Activated CD8-positive, alpha-beta memory T cell treated with anti-CD3 and anti-CD28 coated beads for 48 hours (primary cell): ENCODE measurements at places on chromosomes 5 and 9.

DNA sequence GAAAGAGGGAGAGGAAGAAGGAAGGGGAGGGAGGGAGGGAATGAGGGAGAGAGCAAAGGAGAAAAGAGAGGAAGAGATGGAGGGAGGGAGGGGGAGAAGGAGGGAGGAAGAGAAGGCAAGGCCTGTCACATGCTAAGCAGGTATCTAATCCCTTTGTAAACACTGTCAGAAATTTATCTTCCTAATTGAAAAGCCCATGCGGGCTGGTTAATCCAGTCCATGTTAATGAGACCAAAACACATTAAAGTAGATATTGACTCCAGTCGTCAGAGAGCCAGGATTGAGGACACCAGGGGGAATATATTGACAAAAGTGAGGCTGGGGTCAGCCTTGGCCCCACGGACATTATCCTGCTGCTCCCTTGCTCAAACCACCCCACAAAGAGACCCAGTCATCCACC lies 37.4 kb upstream of the ALDH1B1 start:
- DNase-seq, result no peak

DNA sequence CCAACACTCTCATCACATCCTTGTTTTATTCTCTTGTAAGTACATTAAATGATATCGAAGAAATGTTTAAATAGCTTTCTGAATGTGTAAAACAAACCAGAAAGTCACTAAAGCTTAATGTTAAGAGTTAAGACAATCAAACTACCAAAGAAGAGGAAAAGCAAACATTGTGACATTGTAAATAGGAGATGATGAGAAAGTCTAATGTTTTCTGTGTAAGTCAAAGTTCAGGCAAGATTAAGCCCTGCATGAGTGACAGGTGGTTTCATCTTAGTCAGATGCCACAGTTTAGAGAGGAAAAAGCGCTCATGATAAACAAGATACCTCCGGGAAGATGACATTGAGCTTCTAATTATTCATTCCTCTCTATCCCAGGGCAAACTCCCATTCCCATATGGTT lies 50.9 kb upstream of the PHYKPL start:
- DNase-seq, result no peak

- DNase-seq, result no peak
Observed at GRCh38 chr9:110541950-110542349, 37.6 kb downstream of the SVEP1 start.

DNA sequence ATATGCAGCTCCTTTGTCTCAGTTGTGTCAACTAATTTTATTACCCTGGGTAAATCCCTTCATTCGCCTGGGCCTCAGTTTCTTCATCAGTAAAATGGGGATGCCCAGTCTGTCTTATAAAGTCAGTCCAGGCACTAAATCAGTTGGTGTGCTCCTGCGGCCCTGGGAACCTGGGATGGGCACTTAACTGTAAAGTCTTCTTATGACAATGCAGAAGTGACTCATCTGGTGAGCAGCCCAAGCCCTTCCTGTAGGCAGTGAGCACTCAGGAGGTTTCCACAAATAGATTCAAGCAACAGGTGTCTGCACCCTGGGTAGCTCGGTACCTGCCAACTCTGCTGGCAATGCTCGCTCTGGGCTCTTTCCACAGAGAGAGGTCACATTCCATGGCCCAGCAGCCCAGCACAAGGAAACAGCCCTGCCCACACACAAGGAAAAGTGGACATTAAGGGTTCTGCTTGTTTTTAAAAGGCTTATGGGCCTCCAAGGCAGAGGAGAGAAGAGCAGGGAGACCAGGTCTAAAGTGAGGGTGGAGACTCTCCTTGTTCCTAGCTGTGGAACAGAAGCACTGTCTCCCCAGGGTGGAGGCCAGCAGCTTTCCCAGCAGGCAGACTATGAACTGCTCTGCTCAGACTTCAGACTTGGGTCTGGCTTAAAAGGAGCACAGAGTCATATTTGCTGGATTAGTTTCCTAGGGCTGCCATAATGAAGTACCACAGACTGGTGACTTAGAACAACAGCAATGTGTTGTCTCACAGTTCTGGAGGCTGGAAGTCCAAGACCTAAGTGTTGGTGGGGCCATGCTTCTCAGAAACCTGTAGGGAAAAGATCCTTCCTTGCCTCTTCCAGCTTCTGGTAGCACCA lies 89.7 kb upstream of the ADRA1B start:
- no peak for DNase-seq

- DNase-seq, result no peak
Observed at GRCh38 chr9:107190061-107190935, 92.8 kb upstream of the RAD23B start.

DNA sequence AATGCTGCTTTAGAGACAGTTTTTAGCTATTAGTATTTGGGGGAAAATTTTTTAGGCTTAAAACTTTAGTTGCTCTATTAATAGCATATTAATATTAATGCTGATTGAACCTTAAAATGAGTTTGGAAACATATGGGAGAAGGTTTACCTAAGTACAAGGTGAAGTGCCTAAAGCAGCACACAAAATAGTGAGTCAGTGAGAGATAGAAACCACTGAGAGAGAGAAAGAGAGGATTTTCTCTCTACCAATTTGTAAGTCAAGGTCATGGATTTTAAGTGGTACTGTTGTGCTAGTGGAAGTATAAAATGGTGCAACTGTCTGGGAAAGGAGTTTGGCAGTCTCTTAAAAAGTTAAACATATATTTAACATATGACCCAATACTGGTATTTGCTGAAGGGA lies 64.9 kb downstream of the MARCHF3 start:
- DNase-seq, result no peak

- no peak for DNase-seq
Observed at GRCh38 chr9:86713470-86713869, 233.8 kb downstream of the GAS1 start.

- no peak for DNase-seq
Observed at GRCh38 chr5:105882956-105883481, 1787.7 kb downstream of the EFNA5 start.

DNA sequence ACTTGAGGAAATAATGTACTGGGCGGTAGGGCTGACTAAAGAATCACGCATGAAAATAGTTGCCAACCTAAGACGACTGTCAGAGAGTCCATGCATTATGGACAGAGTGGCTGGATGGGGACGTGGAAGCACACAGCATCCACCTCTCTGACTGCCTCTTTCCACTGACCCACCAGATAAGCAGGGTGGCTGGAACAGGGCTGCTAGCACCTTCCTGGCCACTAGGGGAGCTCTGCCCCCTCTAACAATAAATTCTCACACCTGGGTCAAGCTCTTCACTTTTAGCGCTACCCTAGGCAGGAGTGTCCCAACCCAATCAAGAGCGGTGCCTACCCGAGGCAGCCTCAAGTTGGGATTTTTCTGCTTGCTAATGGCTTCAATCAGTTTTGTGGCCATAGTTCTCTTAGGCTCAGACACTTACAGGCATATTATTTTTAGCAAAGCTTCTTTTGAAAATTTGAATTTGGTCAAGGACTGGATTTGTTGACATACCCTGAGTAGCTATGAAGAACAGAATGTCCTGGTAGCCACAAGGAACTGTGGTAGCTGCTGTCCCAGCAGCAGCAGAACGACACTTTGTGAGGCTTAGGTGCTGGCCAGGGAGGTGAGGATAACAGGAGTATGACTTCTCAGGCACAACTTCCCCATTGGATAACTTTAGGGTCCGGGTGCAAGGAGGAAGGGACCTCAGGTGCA lies 6.9 kb upstream of the TPM2 start:
- no peak for DNase-seq
